Activated T-helper 17 cell treated with anti-CD3 and anti-CD28 coated beads, Interleukin-2, amount 50 U/mL, for 72 hours (primary cell): ENCODE measurements at places on chromosomes 3 and 15.

GRCh38 chr3:25025236-25025635 is 402.8 kb upstream of the RARB start:
- no peak for ATAC-seq

GRCh38 chr3:86254480-86254879 is 736.5 kb downstream of the VGLL3 start:
- no peak for ATAC-seq

- ATAC-seq = no peak
Measured at GRCh38 chr3:169744366-169745054, 20.4 kb downstream of the TERC start.

GRCh38 chr3:143548861-143549497 is 299.3 kb downstream of the SLC9A9 start:
- no peak for ATAC-seq

DNA sequence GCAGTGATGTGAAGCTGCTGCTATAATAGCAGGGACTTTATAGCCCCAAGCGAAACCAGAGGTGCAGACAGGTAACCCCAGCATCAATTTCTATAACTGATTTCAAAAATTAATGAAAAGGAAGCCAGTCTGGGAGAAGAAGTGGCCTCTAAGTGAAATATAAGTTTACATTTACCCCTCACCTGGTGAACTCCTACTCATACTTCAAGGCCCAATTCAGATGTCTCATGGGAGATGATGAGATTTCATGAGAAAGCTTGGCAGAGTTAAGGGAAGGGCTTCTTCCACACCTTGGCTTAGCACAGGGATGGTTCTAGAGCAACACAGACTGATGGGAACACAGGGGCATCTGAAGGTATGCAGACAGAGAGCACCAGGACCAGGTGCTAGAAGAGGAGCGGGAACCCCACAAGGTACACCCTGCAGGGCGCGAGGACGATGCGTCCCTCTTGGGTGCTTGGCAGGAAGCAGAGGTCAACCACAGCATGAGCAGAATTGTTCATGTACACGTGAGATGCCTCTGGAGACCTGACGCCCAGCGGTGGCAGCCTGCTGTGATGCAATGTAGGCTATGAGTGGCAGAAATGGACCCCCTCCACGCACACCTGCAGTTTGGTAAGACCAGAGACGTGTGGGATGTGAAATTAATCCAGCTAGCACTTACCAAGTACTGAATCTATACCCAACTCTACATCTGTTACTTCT is 102.9 kb downstream of the SRGAP3 start:
- ATAC-seq = no peak

- peak; percentile 89 for ATAC-seq
Measured at GRCh38 chr3:192831111-192831644, 86.5 kb downstream of the MB21D2 start.

DNA sequence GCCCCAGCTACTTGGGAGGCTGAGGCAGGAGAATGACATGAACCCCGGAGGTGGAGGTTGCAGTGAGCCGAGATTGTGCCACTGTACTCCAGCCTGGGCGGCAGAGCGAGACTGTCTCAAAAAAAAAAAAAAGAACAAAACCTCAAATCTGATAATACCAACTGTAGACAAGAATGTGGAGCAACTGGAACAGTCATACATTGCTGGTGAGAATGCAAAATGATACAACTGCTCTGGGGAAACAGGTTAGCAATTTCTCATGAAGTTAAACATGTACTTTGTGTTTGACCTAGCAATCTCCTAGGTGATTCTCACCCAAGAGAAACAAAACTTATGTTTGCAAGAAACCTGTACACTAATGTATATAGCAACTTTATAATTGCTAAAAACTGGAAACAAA is 4.4 kb upstream of the VHL start:
- no peak for ATAC-seq

GRCh38 chr3:52355526-52355925 is 39.4 kb downstream of the DNAH1 start:
- ATAC-seq = no peak

DNA sequence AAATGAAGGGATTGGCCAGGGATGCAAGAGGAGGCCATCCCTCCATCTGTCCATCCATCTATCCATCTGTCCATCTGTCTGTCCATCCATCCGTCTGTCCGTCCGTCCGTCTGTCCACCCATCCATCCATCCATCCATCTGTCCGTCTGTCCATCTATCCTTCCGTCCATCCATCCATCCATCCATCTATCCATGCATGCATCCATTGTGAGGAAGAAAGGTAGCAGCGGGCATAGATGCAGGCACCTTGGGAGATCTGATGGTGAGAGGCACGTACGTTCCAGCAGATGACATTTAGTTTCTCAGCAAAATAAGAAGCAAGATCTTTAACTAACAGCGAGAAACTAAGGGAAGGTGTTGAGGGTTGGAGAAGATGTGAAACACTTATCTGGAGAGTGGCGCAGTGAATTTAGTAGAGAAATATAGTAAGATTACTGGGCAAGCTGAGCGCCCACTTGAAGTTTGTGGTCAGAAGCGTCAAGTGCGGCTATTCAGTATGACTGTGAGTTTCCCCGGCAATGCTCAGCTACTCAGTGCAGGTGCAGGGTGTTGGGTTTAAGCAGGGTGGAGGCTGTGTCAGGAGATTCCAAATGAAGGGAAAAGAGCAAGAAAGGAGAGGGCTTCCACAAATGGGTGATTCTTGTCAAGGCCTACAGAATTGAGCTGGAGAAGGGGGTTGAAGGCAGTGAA is 22.4 kb upstream of the SRP14 start:
- ATAC-seq = peak; percentile 82

- peak; percentile 84 for ATAC-seq
Measured at GRCh38 chr3:197456261-197457091, 99.3 kb downstream of the BDH1 start.

DNA sequence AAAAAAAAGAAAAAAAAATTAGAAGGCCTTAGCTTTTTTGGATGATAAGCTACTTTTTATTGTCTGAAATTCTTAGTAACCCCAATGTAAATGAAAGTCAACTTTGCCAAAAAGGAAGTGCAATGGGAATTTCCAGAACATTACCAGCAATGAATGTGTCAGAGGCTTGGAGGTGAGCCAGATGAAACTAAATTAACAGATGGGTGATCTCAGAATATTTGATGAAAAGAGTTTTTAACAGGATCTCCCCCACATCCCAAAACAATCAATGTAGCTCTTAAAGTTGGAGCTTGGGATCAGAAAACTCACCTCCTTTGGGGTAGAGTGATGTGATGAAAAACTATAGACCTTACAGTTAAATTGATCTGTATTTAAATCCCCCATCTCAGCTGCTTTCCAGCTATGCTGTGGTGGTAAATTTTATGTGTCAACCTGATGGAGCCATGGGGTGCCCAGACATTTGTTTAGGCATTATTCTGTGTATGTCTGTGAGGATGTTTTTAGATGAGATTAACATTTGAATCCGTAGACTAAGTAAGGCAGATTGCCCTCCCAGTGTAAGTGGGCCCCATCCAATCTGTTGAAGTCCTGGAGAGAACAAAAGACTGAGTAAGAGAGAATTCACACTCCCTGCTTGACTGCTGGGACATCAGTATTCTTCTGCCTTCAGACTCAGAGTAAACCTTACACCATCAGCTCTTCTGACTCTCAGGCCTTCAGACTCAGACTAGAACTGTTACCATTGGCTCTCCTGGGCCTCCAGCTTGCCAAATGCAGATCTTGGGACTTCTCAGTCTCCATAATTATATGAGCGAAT is 84.3 kb upstream of the TNFSF10 start:
- ATAC-seq = peak; percentile 31

DNA sequence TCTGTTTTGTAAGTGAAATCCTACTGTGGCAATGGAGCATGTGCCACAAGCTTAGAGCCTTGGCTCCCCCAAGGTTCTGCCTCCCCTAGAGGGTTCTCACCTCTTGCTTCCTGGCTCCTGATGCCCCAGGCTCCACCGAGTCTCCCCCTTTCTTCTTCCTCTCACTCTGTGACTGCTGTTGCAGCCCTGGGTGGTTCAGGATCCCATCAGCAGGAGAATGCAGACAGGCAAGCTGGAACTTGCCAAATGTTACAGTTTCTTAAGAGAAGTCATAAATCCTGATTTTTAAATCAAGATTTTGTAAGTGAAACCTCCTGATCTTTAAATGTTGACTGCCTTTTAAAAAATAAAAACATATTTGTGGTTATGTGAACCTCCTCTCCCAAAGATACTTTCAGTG is 133.9 kb downstream of the CCNL1 start:
- ATAC-seq = no peak

DNA sequence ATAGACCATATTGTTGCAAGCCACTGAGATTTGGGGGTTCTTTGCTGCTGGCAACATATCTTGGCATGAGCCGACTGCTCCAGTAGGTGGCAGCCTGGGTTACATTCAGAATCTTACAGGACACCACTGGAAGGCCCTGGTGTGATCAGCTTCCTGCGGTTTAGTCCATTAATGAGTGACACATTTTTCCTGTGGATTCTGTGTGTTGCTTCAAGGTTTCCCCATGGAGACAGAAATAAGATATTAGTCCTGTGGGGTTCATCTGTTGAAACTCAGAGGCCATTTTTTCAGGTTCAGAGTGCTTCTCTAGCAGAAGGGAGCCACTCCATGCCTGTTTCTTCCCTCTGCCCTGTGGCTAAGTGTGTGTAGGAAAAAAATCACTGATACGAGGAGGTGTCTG is 116.2 kb downstream of the MFSD1 start:
- ATAC-seq = no peak

DNA sequence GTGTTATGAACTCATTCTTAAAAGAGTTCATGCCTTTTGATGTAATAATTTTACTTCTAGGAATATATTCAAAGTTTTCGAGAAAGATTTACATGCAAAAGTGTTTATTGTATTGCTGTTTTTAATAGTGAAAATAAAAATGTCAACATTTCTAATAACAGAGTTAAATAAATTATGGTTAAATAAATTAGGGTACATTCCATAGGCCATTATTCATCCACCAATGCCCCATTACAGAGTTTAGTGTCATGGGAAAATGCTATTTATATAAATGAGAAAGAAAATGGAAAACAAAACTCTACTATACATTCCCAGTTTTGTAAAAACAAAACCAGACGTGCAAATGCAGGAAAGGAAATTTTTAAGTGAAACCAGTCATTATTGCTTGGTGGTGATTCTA is 538.1 kb upstream of the TBL1XR1 start:
- ATAC-seq = no peak

- no peak for ATAC-seq
Measured at GRCh38 chr3:143613226-143613625, 235.0 kb downstream of the SLC9A9 start.

GRCh38 chr3:1082108-1082507 is 10.7 kb upstream of the CNTN6 start:
- ATAC-seq = no peak

DNA sequence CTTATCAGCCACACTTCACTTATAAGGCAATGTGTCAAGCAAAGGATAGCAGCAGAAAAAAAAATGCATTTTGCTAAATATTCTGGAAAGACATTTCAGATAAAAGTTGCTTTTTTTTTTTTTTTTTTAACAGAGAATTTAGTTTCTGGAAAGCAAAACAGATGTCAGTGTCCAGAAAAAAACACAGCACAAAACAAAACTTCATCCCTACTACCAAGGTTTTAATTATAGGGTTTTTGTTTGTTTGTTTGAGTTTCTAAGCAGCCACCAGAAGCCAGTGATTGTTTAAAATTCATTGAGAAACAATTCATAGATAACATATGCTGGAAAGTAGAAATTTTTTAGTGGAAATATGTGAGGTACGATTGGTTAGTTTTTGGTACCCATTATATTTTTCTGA is 1202.7 kb downstream of the OTOL1 start:
- no peak for ATAC-seq

GRCh38 chr3:196774848-196775422 is 35.3 kb downstream of the PAK2 start:
- peak; percentile 33 for ATAC-seq

- ATAC-seq = no peak
Measured at GRCh38 chr3:147906285-147906684, 497.1 kb downstream of the ZIC1 start.

- ATAC-seq = no peak
Measured at GRCh38 chr15:88690331-88690730, 51.5 kb downstream of the ISG20 start.

- ATAC-seq = peak; percentile 74
Measured at GRCh38 chr3:30644615-30645014, 38.2 kb downstream of the TGFBR2 start.

DNA sequence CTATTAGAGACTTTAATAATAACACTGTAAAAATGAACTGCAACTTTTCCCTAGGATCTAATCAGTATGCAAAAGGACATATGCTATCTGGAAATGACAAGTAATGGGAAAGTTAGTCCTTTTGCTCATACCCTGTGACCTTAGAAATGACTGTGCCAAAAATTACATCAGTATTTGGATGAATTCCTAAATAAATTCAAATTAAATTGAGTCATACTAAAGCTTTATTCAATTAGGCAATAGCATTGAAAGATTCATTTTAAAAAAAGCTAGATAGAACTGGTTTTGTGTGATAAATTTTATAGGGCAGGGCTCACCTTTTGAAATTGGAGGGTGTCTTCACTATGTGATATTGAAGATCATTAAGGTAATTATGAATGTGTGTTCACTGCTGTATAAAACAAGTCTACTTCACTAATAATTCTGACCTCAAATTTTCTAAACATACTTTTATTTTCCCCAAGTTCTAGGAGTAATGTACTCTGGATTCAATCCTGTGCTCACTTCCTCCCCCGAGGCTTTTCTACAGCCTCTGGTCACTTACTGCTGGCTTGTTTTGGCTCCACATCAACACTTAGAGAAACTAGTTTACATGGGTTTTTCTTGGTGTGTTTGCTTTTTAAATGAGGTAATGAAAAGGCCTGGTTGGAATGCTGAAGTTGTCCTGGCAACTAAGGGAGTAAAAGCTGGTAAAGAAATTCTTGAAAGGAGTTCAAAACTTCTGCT is 44.4 kb upstream of the SPTSSB start:
- no peak for ATAC-seq

GRCh38 chr15:64111679-64112050 is 15.9 kb downstream of the SNX1 start:
- no peak for ATAC-seq

DNA sequence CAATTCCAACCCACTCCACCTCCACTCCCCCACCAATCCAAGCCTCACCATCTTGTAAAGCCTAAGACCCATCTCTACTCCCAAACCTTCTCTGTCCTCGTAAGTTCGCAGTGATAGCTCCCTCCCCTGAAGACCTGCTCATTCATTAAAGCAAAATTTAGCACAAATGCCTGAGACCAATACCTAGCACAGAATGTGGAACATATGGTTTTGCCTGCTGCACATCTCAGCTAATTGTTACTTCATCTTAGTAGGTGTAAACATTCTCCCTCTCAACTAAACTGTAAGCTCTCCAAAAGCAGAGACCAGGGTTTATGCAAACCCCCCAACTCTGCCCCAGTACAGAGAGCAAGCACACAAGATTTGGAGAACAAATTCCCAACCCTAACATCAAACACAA is 20.5 kb downstream of the DCLK3 start:
- ATAC-seq = no peak

DNA sequence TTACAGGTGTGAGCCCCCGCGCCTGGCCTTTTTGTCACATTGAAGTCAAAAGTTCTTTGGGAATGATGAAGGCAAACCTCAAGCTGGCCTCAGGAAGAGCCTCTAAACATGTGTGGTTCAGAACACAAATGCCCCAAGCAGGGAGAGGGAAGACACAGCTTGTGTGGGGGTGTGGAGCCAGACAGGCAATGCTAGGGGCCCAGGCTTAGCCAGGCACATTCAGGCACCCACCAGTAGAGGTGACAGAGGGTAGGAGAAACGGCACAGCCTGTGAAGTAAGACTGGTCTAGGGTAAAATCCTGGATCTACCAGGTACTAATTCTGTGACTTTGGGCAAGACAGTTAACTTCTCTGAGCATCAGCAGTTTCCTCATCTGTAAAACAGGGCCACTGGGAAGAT is 3.5 kb downstream of the HDC start:
- ATAC-seq = no peak

GRCh38 chr15:74950078-74950908 is 6.3 kb downstream of the RPP25 start:
- ATAC-seq = peak; percentile 84

GRCh38 chr3:51637144-51637940 is 33.7 kb upstream of the TEX264 start:
- ATAC-seq = no peak
